Smooth muscle cell of trachea (primary cell): ENCODE measurements at places on chromosomes 5 and 9. TPM values are rescaled to one million over a fixed set of nuclear protein-coding genes. Genes with fewer than 3 reads are reported as not detected.

The VCAN gene
- 384 and 399 TPM in 2 replicates for total RNA-seq

The NMUR2 gene
- total RNA-seq = not detected in 2 replicates

The TRMO gene
- 13.1 and 15.9 TPM in 2 replicates for total RNA-seq

The WNT8A gene
- total RNA-seq = not detected in 2 replicates
